Stimulated activated naive CD8-positive, alpha-beta T cell treated with anti-CD3 and anti-CD28 coated beads, Interleukin-15, Interleukin-2, amounts not matched to agents 100 U/mL and 50 U/mL, for 24 hours (primary cell): ENCODE measurements at places on chromosomes 3 and 15.

GRCh38 chr3:55661141-55661540 is 174.0 kb upstream of the WNT5A start:
- no peak for DNase-seq

DNA sequence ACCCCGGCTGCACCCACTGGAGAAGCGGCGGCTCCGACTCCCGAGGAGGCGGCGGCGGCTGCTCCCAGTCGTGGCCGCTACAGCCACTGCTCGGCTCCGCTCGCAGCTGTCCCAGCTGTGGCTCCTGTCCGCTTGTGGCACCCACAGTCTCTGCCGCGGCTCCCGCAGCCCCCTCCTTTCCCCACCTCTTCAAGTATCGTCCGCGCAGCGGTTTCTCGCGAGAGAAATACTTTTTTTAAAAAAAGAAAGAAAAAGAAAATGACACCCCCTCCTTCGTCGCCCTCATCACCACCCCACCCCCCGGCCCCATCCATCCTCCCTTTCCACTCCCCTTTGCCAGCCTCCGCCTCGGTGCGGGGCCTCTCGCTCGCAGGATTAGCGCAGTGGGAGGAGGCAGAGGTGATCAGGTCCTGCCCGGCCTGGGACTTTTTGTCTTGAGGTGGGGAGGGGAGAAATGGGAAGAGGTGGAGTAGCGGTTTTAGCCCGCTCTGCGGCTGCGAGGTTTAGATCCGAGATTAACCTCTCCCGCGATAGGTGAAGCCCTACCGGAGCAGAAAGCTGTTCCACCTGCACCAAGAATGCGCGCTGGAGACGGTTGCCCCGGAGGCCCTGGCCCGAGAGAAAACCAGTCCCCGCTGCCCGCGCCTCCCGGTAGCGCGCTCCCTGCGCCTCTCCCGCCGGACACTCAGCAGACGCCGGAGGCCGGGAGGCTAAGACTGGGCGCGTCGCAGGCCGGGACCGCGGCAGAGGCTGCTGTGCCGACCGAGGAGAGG is at the start of gene FBN1:
Gene FBN1 (minus strand): TSS at position 152 of the 773 bp plus-strand sequence. CDS start 940 bp downstream, outside the sequence.
- peak; percentile 18 for DNase-seq

- DNase-seq, result no peak
These were observed 232.6 kb downstream of the ABHD5 start for GRCh38 chr3:43923104-43923882.

DNA sequence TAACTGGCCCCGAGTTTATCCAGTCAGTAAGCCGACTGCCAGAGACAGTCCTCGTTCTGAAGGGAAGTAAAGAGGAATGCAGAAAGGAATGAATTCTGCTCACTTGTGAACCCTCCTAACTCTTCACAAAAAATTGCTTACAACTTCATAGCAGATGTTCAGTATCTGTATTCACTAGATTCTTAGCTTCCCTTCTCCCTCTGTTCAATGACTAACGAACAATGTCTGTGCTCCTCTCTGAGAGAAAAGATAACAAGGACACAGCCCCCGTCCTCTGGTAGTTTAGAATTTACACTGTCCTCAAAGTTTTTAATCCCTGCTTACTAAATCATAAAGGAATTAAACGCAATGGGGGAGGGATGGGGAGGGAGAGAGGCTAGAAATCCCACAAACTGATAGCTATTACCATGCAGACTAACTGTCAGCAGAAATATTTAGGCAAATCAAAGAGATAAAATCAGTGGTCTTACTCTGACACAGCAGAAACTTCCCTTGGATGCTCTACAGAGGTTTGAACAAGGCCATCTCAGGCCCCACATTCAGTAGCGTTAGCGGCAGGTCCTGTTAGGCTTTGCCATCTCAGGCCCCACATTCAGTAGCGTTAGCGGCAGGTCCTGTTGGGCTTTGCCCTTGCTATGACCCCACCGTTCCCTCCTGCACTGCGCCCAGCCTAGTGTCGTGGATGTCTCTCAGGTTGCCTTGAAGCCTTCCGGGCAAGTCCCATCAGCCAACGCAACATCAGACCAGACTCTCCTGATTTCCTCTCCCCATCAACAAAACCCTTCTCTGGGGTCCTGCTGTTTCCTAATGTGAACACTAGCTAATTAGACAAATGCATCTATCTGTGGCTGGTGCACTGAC is 23.4 kb downstream of the NRROS start:
- no peak for DNase-seq

DNA sequence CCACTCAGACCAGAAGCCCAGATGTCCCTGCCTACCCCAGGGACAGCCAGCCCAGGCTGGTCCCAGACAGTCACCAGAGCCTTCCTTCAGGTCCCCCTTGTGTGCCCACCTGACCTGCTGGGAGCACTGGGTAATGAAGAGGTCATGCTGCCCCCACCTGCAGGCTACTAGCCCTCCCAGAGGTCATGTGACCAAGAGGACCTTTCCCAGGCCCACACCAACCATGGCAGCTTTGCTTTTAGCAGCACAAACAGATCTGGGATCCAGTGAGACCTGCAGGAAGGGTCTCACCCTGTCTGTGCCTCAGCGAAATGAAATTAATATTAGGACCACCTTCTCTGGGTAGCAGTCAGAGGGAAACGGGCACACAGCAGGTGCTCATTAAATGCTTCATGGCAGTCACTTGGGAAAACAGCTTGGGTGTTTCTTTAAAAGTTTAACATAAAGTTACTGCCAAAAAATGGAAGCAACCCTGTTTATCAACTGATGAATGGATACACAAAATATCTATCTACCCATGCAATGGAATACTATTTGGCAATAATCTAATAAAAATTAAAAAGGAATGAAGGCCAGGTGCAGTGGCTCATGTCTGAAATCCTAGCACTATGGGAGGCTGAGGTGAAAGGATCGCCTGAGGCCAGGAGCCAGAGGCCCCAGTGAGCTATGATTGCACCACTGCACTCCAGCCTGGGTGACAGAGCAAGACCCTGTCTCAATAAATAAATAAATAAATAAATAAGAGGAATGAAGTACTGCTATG is 43.7 kb downstream of the DNAJB8 start:
- DNase-seq, result no peak

DNA sequence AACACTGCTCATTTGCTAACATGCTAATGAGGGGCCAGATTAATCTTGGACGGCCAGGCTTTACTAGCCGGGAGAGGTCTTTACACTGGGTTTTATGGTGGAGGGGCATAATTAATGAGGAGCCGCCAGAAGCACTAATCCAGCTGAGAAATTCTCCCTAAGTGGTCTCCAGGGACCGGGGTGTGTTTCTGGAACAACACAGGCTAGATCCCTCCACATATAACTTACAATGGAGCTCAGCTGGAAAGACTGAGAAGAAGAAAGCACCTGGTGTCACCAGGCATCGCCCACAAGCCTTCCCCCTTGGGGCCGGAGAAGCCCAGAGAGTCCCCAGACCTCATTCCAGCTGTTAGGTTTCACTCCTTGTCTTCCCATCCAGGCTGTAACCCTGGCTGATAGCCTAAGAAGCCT is 127.5 kb downstream of the MEGF11 start:
- DNase-seq, result no peak
